Activated T-helper 2 cell treated with anti-CD3 and anti-CD28 coated beads, Interferon-gamma antibody, Interleukin-2, Interleukin-4, amounts not matched to agents 10 μg/mL and 5 μg/mL and 100 μg/mL, durations not matched to agents 14 hours and 24 hours and 36 hours (primary cell): ENCODE measurements at places on chromosomes 3 and 15. TPM values are rescaled to one million over a fixed set of nuclear protein-coding genes. Genes with fewer than 3 reads are reported as not detected.

DNA sequence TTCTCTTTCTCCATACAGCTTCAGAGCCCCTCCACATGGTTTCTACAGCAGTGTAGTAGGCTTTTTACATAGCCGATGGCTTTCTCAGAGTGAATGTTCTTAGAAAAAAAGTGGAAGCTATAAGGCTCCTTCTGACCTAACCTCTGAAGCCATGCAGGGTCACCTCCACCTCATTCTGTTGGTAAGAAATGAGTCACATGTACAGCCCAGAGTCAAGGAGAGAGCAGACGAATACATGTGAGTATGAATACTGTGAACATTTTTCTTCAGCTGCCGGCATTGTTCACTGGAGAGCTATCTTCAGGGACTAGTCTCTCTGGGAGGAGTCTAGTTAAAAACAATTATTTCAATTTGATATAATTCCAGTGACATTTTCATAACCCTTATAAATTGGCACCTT lies 68.2 kb upstream of the THRB start:
- no peak for DNase-seq
- no peaks in the 10 kb centered on the region for H3K27me3 ChIP-seq
- no peaks in the 10 kb centered on the region for H3K36me3 ChIP-seq
- H3K27ac ChIP-seq: no peak overlapping the region
- no peak overlapping the region for H3K4me3 ChIP-seq

Gene IQCF2
- total RNA-seq: not detected in 2 replicates

DNA sequence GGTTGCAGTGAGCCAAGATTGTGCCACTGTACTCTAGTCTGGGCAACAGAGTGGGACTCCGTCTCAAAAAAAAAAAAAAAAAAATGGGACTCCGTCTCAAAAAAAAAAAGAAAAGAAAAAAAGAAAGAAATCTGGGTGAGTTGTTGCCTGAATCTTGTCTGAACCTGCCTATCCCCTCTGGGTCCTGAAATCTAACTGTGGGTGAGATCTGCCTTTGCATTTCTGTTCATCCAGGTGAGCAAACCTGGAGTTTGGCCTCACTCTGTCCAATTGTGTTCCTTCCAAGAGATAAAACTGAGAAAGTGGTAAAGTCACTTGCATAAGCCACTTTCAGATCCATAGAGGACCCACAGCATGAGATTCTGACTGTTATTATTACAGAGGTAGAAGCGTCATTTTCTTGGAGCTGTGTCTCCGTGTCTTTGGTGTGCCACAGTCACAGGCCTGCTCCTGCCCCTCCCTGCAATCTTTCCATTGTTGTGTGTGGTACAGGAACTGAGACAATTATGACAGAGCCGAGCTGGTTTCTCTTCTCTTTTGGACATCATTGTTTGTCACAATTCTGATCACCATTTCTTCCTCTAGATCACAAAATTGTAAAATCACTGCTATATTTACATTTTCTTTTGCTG lies 235.9 kb downstream of the LPP start:
- peaks cover 33% of the 10 kb centered on the region for H3K4me1 ChIP-seq
- H3K36me3 ChIP-seq: peaks cover 3% of the 10 kb centered on the region
- peak overlapping the region; percentile 75 for H3K27ac ChIP-seq
- no peaks in the 10 kb centered on the region for H3K27me3 ChIP-seq

DNA sequence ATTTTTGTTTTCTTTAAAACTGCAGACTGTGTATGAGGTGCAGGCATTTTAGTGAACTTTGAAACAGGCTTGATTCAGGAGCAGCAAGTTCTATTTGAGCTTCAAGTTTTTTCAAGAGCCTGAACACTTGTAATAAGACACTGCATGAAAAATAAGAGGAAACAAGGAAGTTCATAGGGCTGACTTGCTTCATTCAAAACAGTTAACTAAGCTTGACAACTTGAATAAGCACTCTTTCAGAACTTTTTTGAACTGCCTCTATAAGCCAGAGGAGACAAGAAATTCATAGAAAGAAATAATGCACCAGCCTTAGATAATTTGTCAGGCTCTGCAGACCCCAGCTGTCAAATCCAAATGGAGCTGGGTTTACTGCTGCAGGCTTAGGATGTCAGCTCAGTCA lies 130.2 kb downstream of the SSR3 start:
- no peaks in the 10 kb centered on the region for H3K36me3 ChIP-seq
- DNase-seq: no peak
- no peak overlapping the region for H3K27ac ChIP-seq
- H3K4me3 ChIP-seq: no peak overlapping the region
- peaks cover 17% of the 10 kb centered on the region for H3K27me3 ChIP-seq

Gene ZNF106
- total RNA-seq: 64.1 and 65.8 TPM in 2 replicates

DNA sequence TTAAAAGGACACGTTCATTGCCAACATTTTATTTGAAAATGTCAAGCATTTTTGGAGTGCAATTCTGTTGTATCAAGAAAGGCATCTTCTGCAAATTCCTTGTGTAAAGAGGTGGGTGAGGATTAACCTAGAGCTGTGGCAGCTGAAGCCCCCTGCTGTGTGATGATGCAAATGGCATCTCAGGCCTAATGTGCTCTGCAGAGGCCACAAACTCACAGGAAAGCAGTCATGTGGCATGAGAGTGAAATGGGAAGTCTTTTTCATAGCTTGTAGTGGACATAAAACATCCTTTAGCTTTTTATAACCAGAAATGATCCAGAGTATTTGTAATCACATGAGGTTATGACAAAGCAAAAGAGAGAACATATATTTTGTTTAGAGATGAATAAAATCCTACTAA lies 6.4 kb downstream of the CADM2 start:
- no peaks in the 10 kb centered on the region for H3K36me3 ChIP-seq
- H3K27ac ChIP-seq: no peak overlapping the region
- DNase-seq: no peak
- H3K4me1 ChIP-seq: no peaks in the 10 kb centered on the region

DNA sequence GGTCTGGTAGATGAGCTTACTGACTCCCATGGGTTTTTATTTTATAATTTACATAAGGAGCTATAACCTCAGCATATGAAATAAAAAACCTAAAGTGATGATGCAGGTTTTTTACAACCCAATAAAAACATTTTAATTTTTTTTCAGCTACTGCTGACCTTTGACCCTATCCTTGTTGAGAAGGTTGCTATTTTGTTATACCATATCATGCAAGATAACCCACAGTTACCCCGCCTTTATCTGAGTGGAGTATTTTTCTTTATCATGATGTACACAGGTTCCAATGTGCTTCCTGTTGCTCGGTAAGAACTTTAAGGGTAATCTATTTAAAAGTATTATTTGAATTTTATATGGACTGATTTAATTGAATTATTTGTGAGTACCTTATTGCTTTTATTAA lies 70.8 kb downstream of the DNAJC13 start:
- no peak overlapping the region for H3K4me3 ChIP-seq
- no peak overlapping the region for H3K27ac ChIP-seq
- peaks cover 31% of the 10 kb centered on the region for H3K36me3 ChIP-seq
- no peaks in the 10 kb centered on the region for H3K27me3 ChIP-seq
- peaks cover 6% of the 10 kb centered on the region for H3K4me1 ChIP-seq
- no peak for DNase-seq

DNA sequence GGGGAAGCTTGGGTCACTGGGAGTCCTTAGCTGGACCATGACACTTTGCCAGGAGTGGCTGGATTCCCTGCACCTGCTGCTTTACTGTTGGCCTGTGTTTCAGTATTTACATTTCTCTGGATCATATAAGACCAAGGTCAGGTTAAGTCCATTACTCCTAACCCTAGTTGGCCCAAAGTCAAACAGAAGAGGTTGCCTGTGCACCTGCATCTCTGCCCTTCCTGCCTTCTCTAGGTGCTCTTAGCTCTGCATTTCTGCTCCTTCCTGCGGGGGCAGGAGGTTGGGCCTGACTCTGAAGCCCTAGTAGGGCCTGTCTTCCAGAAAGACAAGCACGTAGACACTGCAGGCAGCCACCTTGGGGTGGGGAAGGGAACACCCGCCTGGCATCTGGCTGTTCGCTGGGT lies 124.3 kb downstream of the RPLP1 start:
- DNase-seq: no peak
- peaks cover 7% of the 10 kb centered on the region for H3K27me3 ChIP-seq
- no peak overlapping the region for H3K4me3 ChIP-seq
- peaks cover 29% of the 10 kb centered on the region for H3K4me1 ChIP-seq
- no peaks in the 10 kb centered on the region for H3K36me3 ChIP-seq

Gene HEG1
- 58.0 and 59.1 TPM in 2 replicates for total RNA-seq

DNA sequence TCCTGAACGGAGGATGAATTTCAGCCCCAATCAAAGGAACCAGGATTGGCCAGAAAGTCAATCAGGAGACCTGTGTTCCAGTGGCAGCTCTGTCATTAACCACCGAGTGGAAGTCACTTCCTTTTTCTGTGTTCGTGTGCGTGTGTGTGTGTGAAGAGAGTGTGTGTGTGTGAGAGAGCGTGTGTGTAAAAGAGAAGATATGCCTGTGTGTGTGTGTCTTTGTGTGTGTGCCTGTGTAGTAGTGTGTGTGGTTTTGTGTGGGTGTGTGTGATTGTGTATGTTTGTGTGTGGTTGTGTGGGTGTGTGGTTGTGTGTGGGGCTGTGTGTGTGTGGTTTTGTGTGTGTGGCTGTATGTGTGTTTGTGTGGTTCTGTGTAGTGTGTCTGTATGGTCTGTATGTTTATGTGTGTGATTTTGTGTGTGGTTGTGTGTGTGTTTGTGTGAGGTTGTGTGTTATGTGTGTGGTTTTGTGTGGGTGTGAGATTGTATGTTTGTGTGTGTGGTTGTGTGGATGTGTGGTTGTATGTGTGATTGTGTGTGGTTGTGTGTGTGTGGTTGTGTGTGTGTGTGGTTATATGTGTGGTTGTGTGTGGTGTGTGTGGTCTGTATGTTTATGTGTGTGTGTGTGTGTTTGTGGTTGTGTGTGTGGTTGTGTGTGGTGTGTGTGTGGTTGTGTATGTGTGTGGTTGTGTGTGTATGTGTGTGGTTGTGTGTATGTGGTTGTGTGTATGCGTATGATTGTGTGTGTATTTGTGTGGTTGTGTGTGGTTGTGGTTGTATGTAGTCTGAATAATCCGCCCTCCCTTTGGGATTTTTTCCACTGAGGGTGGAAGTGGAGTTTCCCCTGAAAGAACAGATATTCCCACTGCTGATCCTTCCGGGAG lies 314.4 kb downstream of the SHQ1 start:
- peaks cover 5% of the 10 kb centered on the region for H3K36me3 ChIP-seq
- no peak for DNase-seq
- H3K4me3 ChIP-seq: no peak overlapping the region
- peaks cover 33% of the 10 kb centered on the region for H3K4me1 ChIP-seq

- H3K27ac ChIP-seq: no peak overlapping the region
- H3K4me1 ChIP-seq: peaks cover 40% of the 10 kb centered on the region
- no peak for DNase-seq
- peaks cover 3% of the 10 kb centered on the region for H3K36me3 ChIP-seq
- H3K4me3 ChIP-seq: no peak overlapping the region
These were observed 112.7 kb downstream of the CHSY1 start for GRCh38 chr15:101138913-101139880.

DNA sequence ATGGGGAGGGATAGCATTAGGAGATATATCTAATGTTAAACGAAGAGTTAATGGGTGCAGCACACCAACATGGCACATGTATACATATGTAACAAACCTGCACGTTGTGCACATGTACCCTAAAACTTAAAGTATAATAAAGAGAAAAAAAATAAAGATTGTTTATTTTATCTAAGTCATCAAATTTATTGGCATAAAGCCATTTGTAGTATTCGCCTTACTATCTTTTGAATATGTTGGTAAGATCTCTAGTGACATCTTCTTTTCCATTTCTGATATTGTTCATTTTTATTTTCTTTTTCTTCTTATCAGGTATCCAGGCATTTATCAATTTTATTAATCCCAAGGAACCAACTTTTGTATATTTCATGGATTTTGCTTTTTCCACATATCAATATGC lies 5.8 kb upstream of the ABHD5 start:
- H3K27ac ChIP-seq: no peak overlapping the region
- no peak for DNase-seq
- H3K36me3 ChIP-seq: no peaks in the 10 kb centered on the region
- H3K27me3 ChIP-seq: peaks cover 17% of the 10 kb centered on the region

DNA sequence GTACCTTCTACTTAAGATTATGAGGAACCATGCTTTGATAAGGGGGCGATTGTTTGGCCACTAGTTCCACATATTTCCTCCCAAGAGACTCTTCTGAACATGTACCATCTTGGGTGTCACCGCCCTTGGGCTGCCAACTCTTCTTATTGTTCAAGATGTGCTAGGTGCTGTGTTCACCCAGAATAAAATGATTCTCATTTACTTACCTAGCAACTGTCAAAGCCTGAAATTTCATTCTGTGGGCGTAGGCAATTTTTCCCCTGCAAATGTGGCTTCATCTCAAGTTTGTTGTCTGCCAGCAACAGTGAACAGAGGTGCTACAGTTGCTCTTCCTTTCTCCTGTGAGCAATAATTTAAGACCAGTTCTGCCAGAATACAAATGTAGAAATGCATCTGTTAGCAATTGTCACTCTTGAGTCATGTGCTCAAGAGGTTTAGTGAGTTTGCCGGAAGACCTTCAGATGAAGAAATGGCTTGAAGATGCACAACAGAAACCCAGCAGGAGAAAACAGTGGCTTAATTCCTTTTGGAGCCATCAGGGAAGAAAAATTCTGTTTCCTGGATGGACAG lies 41.3 kb upstream of the RARB start:
- no peaks in the 10 kb centered on the region for H3K36me3 ChIP-seq
- no peak overlapping the region for H3K27ac ChIP-seq
- H3K4me3 ChIP-seq: no peak overlapping the region

GRCh38 chr15:92839696-92840095 lies 60.4 kb upstream of the CHD2 start:
- no peaks in the 10 kb centered on the region for H3K36me3 ChIP-seq
- H3K4me1 ChIP-seq: peaks cover 21% of the 10 kb centered on the region
- no peak for DNase-seq
- no peak overlapping the region for H3K4me3 ChIP-seq
- H3K27me3 ChIP-seq: no peaks in the 10 kb centered on the region

DNA sequence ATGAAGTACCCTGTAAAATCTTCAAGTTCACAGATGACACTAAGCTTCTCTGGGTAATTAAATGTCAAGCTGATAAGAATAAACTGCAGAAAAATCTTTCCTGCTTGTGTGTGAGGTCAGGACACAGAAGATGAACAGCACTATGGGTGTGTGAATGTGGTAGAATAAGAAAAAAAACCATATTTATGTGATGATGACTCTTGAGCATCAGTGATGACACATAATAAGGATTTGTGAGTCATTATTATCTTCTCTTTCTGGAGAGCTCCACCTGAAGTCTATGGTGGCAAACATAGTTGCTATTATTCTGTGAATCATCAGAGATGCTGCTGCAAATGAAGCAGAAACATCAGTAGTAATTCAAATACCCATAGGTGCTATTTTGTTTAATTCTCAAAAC lies 422.4 kb downstream of the DIPK2A start:
- H3K36me3 ChIP-seq: no peaks in the 10 kb centered on the region
- H3K4me1 ChIP-seq: no peaks in the 10 kb centered on the region
- H3K27me3 ChIP-seq: no peaks in the 10 kb centered on the region
- no peak overlapping the region for H3K27ac ChIP-seq
- DNase-seq: no peak
- no peak overlapping the region for H3K4me3 ChIP-seq

- H3K36me3 ChIP-seq: peaks cover 74% of the 10 kb centered on the region
- no peaks in the 10 kb centered on the region for H3K27me3 ChIP-seq
- no peak for DNase-seq
- no peak overlapping the region for H3K4me3 ChIP-seq
- H3K27ac ChIP-seq: no peak overlapping the region
- peaks cover 33% of the 10 kb centered on the region for H3K4me1 ChIP-seq
These were observed 52.7 kb downstream of the SETD5 start for GRCh38 chr3:9450126-9450525.

GRCh38 chr3:150744041-150744918 lies 18.7 kb downstream of the SIAH2 start:
- H3K36me3 ChIP-seq: peaks cover 88% of the 10 kb centered on the region
- DNase-seq: no peak
- H3K27me3 ChIP-seq: no peaks in the 10 kb centered on the region
- no peak overlapping the region for H3K4me3 ChIP-seq

Gene ZCWPW2
- total RNA-seq: 0.14 and 0.16 TPM in 2 replicates
